NCI-H2227 treated with DMSO at 0.1 percent for 48 hours (cell line): ENCODE measurements at places on chromosomes 6 and 20.

DNA sequence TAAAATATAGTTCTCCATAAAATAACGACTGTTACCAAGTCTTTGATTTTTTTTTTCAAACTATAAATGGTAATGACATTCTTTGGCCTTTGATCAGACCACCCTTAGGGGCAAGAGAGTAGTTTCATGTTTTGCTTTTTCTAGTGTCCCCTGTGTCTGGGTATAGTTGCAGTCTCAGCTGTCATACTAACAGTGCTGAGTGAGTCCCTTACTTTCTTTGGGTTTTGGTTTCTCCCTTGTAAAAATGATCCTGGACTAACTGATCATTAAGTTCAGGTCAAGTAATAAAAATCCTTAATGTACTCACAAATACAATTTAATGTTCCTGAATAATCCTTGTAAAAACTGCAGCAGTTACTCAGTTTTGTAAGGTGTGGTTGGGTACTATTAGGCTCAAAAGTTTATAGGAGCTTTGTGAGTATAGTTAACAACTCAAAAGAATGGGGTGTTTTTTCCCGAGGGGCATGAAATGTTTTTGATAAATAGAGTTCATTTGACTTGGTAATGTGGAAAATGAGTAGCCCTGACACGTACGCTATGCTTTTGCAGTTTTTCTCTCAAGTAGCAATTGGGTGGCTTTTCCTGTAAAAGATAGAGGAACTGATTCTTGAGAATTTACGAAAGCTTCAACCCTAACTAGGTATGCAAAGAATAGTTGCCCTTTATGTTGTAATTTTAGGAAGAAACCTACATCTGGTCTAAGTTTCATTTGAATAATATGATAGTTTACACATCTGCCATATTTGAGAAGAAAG lies 6.2 kb downstream of the PTPN1 start:
- no peak for DNase-seq

DNA sequence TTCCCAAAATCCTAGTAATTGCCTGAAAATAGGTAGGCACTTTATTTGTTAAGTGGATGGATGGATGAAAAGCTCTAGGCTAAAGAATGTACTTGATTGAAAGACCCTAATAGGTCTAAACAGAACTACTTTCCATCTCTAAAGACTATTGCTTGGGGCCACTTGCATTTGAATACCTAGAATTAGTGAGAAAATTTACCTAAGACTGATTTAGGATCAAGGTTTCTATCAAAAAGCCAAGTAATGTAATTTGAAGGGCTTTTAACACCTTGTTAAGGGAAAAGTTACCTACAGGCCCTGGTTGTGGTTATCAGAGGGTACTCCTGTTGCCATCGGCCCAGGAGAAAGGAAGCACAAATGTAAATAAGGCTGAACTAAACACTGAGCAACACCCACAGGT lies 580.7 kb downstream of the LMBRD1 start:
- DNase-seq = no peak

DNA sequence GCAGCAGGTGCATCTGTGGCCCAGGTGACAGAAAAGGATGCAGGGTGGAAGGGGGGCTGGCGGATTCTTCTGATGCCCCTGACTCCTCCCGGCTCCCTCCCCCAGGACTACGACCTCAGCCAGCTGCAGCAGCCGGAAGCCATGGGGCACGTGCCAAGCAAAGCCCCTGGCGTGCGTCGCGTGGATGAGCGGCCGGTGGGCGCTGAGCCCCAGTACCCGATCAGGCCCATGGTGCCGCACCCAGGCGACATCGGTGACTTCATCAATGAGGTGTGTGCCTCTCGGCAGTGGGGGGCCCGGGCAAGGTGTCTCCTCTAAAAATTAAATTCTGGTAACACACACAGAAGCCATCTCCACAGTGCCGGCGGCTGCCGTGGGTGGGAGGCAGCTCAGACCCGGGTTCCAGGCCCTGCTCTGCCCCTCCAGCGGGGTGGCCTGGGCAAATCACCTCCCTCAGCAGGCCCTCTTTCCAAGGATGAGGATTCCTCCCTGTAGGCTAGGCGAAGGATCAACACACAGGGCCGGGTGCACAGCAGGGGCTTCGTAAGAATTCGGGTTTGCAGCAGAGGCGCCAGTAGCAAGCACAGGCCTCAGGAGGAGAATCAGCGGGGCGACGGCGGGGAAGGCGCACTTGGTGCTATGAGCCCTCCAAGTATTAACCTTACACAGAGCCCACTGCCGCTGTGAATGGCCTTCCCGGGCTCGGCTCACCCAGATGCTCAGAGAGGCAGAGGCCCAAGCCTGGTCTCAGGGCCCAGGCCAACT lies 131.5 kb downstream of the TAF4 start:
- no peak for DNase-seq

DNA sequence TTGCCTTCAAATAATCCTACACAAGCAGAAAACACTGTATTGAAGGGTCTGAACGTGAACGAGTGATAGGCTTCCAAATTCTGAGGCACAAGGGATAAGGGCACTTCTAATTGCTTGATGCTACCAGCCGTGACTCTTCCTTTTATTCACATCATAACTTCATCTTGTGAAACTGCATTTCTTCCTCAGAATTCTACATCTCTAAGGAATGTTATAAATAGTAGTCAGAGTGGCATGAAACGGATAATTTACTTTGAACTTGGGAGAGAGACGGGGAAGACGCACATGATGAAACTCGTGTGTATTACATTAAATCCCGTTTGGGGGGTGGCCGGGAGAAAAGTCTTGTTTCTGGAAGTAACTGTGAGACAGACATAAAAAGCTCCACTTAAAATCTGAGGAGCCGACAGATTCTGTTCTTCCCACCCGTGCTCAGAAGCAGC lies 754 bp downstream of the HDDC2 start:
- peak; percentile 14 for DNase-seq

- DNase-seq = no peak
Observed at GRCh38 chr20:38218566-38218885, 42.0 kb downstream of the KIAA1755 start.

- no peak for DNase-seq
Observed at GRCh38 chr6:80145509-80145908, 39.0 kb downstream of the BCKDHB start.

- no peak for DNase-seq
Observed at GRCh38 chr6:144150710-144151657, 667 bp downstream of the STX11 start.

DNA sequence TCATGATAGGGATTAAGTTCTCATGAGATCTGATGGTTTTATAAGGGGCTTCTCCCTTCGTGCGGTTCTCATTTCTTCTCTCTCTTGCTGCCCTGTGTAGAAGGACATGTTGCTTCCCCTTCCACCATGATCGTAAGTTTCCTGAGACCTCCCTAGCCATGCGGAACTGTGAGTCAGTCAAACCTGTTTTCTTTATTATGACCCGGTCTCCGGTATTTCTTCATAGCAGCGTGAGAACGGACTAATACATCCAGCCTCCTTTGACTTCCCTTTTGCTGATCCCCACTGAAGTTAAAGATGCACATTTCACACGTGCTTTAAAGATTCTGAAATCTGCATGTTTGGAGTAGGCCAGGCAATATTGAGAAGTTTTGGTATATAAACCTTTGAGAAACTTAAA lies 543.1 kb downstream of the PRKN start:
- no peak for DNase-seq

GRCh38 chr6:56716229-56716628 lies 73.5 kb upstream of the DST start:
- no peak for DNase-seq

DNA sequence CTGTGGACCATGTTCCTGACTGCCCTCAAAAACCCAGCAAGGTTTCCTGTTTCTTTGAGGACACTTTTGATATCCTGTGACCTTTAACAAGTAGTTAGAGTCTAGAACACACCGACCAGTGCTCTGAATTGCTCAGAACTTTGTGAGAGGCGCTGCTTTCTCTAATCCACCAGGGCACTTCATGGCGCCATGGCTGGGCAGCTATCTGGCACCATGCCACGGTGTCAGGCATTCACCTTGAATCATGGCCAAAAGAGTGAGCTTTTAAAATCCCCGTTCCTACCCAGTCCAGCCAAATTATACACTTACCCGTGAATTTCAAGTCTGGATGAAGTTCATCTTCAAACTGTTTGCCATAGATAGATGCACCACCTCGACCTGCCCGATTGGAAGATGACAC lies 17.0 kb upstream of the CPNE5 start:
- DNase-seq = no peak

GRCh38 chr6:135870722-135871121 lies 19.2 kb downstream of the PDE7B start:
- no peak for DNase-seq

GRCh38 chr6:11848346-11848651 lies 69.7 kb upstream of the ADTRP start:
- no peak for DNase-seq

- DNase-seq = no peak
Observed at GRCh38 chr6:64737418-64737817, 969.6 kb downstream of the EYS start.

- DNase-seq = no peak
Observed at GRCh38 chr6:133964052-133964451, 11.0 kb downstream of the TBPL1 start.

DNA sequence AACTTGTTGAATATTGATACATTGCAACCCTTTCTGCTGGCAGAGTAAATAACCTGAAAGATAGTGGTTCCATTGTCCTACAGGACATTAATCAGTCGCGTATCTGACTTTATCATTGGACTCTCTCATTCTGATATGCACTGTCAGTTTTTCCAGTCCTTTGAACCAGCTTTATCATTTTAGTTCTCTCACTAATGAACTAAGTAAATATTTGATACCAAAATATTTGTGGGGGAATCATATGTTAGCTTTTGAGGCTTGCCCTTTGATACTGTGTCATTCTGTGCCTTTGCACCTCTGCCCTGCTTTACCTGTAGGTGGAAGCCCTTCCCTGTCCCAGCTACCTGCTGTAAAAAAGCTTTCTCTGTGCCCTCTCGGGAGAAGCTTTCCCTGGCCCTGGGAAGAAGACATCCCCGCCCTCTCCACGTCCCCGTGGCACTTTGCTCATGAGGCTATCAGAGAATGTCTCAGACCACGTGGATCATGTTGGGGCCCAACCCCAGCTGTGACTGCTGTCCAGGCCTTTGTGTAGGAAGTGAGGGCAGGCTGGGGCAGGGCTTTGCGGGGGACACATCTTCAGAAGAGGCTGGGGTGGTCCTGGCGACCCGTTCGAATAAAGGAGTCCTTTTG lies 117.8 kb upstream of the NXT1 start:
- DNase-seq = no peak

DNA sequence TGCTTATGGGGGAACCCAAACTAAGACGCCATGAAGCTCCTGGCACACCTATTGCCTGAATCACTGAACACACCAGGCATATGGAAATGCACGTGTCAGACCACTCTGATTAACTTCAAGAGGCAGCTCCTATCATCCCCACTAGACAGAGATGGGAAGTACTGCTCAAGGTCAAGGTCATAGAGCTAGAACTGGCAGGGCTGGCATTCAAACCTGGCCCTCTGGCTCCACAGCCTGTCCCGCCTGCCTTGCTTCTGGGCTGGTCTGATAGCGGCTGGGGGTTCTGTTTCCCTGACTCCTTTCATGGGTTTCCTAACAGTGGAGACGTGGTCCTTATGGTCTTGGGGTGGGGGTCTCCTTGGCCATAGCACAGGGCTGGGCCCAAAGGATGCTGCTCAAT lies 22.6 kb upstream of the DSN1 start:
- DNase-seq = no peak

GRCh38 chr6:123564361-123564760 lies 72.4 kb downstream of the TRDN start:
- DNase-seq = peak; percentile 20

- DNase-seq = no peak
Observed at GRCh38 chr20:13251106-13251903, 30.2 kb downstream of the ISM1 start.

DNA sequence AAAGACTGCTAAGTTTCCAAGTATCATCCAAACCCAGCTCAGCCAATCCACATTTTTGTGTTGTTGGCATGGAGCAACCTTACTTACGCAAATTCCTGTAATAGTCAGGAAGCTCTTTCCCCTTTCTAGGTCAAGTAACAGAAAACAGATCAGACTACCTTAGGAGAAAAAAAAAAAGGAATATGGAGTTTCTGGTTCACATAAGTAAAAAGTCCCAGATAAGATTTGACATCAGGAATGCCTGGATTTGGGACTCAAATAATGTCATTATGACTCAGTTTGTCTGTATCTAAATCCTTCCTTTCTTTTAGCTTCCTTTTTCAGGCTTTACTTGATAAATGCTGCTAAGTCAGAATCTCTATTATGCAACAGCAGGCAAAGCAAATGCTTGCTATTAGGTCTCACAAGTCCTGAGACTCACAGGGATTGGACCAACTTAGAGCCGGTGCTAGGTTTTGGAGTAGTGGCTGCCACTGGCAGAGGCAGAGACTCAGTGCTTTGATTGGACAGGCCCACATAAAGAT lies 44.5 kb downstream of the NCOA7 start:
- DNase-seq = no peak

GRCh38 chr6:6701864-6702263 lies 113.3 kb downstream of the LY86 start:
- DNase-seq = no peak

DNA sequence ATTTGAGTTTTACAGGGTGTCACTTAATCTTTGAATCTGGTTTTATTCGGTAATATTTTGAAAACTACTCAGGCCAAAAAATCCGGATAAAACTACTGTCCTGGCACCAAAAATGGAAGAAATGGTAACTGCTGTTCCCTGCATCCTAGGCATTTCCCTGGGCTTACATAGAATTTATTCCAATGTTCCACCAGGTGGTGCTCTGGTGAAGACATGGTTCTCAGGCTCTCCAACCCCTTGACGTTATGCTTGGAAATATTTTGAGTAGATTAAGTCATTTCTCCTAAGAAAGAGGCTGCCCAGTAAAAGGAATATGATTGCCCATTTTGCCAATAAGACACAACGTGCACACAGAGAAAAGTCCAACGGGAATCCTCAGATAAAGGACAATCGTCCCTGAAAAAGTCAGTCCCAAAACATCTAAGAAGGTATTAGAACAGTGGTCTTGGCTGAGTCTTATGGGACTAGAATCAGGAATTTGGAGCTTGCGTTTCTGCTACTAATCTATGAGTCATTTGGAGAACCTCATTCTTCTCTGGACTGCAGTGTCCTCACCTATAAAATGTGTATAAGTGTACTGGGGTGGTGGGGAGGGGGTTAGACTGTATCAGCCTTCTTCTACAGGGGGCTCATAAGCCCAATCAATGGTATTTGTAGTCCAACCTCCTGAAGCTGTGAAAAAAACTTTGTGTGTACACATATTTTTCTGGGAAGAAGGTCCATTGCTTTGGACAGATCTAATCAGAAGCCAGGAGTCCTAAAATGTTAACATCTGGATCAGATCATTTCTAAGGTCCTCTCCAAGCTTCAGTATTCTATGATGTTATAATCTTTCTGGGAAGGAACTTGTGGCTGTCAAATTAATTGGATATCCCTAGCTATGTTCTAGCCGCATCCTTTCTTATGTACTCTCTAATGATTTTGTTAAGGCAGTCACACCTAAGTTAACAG lies 131.0 kb upstream of the BMP2 start:
- no peak for DNase-seq

DNA sequence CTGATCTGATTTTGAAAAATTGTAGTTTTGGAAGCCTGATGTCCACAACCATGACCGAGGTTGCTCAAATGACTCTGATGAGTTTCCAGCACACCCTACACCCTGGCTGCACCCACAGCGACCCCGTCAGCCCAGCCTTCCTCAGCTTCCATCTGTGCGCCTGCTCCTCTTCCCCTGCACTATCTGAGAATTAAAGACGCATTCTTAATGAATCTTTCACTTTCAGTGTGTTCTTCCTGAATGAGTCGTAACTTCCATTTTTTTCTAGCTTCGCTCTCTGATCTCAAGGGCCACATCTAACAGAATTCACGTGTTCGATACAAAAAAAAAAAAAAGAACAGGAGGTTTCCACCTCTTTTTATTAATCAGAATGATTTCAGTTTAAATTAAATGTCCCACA lies 21.3 kb upstream of the RREB1 start:
- no peak for DNase-seq

- no peak for DNase-seq
Observed at GRCh38 chr6:45112711-45113110, 215.4 kb upstream of the RUNX2 start.
